ENCODE measurements at places on chromosomes 2 and 18.

- no peak for DNase-seq
These were observed 1775.5 kb upstream of the CELF4 start for GRCh38 chr18:39341129-39341528.

- no peak for DNase-seq
These were observed 1.8 kb upstream of the HJURP start for GRCh38 chr2:233856184-233856583.

GRCh38 chr2:150267651-150268415, 219.6 kb downstream of the RND3 start:
- DNase-seq = no peak

- DNase-seq = no peak
These were observed 1588.2 kb downstream of the LRP1B start for GRCh38 chr2:140542627-140543026.

- no peak for DNase-seq
These were observed 1928.8 kb upstream of the CELF4 start for GRCh38 chr18:39494211-39494896.

DNA sequence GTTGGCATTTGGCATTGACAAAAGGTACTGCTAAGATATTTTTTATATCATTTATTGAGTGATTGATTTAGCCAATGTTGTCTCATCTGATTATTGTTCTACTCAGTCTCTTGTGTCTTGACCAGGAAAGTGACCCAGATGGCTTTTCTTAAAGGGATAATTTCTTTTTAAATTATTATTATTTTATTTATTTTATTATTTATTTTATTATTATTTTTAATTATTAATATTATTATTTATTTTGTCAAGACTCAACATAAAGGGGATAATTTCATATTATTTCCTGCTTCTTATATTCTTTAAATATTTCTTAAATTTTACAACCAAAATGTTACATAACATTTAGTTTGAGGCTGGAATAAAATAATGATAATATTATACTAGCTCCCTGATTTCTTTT, 27.1 kb downstream of the DYNC2LI1 start:
- DNase-seq = no peak
